ENCODE measurements at places on chromosomes 7 and 10. TPM values are rescaled to one million over a fixed set of nuclear protein-coding genes. Genes with fewer than 3 reads are reported as not detected.

Gene PDE1C
- 3.5 TPM for total RNA-seq

Gene HTRA1
- 113 TPM for total RNA-seq

Gene HIF1AN
- 16.1 TPM for total RNA-seq

Gene ANKRD1
- not detected for total RNA-seq

Gene SLF2
- 23.3 TPM for total RNA-seq

Gene ADRB1
- 1.0 TPM for total RNA-seq

Gene ZKSCAN5
- total RNA-seq, result 3.9 TPM

Gene HOGA1
- 3.6 TPM for total RNA-seq

Gene C10orf62
- 0.32 TPM for total RNA-seq

Gene PRSS37
- not detected for total RNA-seq

Gene AKR1C4
- not detected for total RNA-seq

Gene SLC39A12
- total RNA-seq, result not detected

Gene CYP2E1
- total RNA-seq, result 18.3 TPM

DNA sequence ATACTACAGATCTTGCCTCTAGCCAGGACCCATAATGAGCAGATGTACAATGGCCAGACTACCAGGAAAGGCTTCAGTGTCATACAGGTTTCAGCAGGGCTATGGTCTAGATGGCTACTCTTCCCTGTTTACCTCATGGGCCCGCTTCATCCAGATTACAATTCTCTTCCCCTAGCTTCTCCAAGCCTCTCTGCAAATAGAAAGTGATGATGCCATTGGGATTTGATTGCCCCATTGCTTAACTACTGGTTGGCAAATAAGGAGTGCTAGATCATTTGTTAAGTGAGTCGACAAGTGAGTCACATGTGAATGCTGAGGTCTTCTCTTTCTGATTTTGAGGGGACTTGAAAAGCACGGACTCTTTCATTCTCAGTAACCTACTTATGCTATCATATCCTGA, 361.5 kb upstream of the LRRTM3 start:
- no peak for DNase-seq

DNA sequence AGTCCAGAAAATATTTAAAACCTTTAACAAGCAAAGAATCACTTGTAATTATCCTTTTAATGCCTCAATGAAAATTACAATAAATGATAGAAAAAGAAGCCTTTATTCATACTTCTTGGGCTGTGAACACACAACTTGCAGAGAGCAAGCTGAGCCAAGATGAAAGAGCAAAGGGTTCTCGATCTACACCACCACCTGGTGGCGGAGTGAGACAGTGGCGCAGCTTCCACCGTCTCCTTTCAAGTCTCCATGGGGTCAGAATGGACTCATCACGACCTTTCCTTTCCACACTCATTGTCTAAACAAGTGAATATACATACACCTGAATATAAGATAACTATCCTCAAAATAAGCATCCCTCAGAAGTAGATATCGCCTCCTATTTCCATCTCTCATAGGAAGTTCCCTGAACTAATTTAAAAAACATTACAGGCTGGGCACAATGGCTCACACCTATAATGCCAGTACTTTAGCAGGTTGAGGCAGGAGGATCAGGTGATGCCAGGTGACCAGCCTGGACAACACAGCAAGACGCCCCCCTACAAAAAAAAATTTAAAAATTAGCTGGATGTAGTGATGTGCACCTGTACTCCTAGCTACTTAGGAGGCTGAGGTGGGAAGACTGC, 40.7 kb downstream of the ATE1 start:
- DNase-seq, result peak; percentile 87

DNA sequence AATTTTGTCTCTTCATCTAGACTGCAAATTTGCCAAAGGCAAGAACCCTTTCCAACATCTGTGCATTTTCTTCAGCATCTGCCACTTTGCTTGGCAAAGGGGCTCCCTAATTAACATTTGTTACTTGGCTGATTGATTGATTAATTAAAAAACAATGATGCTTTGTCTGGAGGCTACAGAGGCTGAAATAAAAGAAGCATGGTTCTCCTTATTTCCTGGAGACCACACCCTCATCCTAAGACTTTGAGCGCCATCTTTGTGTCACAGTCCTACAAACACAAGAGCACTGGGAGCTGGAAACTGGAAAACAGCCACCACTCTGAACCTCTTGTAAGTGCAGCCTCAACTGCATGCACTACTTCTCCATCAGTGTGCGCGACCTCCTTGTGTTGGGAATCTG, 189.2 kb downstream of the C7orf25 start:
- DNase-seq, result no peak

- DNase-seq, result no peak
These were observed 281.4 kb upstream of the MKLN1 start for GRCh38 chr7:131046246-131046645.

DNA sequence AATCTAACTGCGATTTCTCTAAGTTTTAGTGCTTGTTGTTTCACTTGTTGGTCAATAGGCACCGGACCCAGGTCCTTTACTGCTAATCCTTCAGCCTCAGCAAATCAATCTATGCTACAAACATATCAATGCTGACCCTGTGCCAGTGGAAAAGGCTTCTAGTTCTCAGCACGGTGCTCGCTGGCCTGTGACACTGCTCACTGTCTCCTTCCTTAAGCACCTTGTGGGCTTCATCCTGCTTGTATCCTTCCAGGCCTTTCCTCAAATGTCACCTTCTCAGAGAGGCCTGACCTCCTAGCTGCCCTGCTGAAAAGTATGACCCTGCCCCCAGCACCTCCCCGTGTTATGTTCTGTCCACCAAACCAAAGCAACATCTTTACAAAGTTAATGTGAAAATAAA, 201.2 kb upstream of the FRMD4A start:
- DNase-seq, result no peak

GRCh38 chr10:27440478-27440877, 63.6 kb upstream of the RAB18 start:
- DNase-seq, result no peak

GRCh38 chr10:132247943-132248342, 59.8 kb downstream of the STK32C start:
- no peak for DNase-seq

- DNase-seq, result no peak
These were observed 56.1 kb downstream of the CHST15 start for GRCh38 chr10:124037286-124037685.

GRCh38 chr7:43753271-43753810, 5.1 kb upstream of the BLVRA start:
- no peak for DNase-seq

DNA sequence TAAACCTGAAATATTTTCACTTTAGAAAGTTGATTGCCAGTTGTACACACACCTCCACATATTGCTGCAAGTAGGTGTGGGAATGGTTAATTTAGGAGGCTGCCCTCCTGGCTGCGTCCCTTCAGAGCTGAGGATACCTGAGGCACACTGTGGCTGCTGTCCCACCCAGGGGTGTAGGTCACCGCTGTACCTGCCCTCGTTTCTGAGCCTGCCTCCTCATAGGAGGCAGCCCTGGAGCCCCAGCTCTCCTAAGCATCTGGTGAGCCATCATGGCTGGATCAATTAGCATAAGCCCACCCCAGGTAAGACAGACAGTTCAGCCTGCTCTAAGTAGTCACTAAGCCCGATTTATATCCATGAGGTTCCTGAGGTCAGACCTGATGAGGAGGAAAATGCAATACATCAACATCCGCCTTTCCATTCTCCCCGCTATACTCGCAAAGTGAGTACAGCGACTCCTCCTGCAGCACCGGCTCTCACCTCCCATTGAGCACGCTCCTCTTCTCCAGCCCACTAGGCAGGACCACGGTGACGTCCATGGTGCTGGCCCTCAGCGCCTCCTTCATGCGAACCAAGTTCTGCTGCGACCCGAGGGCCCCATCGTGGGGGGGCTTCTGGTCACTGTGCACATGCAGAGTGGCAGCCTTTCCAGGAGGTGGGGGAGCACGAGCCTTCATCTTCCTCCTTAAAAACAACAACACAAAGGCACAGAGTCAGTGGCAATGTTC, 97.2 kb downstream of the COBL start:
- peak; percentile 59 for DNase-seq

GRCh38 chr7:100678291-100678984, 4.9 kb downstream of the GNB2 start:
- DNase-seq, result no peak

DNA sequence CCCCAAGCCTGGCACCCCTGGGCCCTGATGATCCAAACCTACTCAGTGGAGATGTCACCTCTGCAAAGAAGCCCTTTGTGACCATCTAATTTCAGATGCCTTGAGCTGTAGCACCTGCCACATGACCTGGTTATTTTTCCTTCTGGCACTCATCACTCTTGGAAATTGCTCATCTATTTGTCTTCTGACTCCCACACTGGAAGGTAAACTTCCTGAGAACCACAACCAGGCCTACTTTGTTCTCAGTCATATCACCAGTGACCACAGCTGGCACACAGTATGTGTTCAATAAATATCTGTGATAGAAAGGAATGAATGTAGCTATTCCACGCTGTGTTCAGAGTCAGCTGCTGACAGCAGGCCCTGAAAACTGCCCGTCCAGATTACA, 97.1 kb downstream of the SH3PXD2A start:
- DNase-seq, result no peak

GRCh38 chr10:88521791-88522190, 61.3 kb downstream of the RNLS start:
- no peak for DNase-seq

DNA sequence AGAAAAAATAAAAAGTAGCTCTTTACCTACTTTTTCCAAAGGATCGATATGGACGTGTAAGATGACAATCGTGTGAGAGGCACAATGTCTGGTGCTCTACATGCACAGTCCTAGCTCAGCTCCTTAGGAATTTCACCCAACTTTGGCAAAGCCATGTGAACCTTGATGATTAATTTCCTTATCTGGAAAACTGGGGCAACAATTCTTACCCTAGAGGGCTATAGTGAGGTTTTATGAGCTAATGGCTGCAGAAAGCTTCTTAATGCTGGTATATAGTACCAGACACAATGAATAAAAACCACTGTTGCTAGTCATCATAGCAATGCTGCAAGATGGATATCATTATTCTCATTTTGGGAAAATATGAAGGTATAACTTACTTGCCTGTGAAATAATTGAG, 202.7 kb downstream of the PARD3 start:
- DNase-seq, result no peak

- DNase-seq, result no peak
These were observed 54.2 kb downstream of the ELFN1 start for GRCh38 chr7:1724118-1724910.

DNA sequence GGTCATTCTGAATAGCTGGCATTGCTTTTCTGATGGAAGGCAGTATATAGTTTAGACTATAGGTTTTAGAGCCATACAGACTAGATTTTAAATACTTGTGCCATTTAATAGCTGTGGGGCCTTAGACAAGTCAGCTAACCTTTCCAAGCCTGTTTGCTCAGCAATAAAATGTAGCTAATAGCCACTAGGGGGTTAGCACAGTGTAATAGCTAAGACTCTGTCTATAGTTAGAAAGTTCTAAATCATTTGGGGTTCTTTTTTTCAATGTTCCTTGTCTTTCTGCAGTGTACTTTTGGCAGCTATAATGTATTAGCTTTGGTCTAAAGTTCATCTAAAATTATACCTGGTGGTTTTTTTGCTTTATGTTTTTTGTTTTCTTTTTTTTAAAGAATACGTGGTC, 7.5 kb upstream of the KIFBP start:
- no peak for DNase-seq

- DNase-seq, result no peak
These were observed 45.3 kb downstream of the ZNF777 start for GRCh38 chr7:149415391-149416071.

GRCh38 chr10:17784688-17785087, 24.5 kb upstream of the MRC1 start:
- no peak for DNase-seq

GRCh38 chr7:134905375-134905774, 80.9 kb upstream of the AGBL3 start:
- no peak for DNase-seq

DNA sequence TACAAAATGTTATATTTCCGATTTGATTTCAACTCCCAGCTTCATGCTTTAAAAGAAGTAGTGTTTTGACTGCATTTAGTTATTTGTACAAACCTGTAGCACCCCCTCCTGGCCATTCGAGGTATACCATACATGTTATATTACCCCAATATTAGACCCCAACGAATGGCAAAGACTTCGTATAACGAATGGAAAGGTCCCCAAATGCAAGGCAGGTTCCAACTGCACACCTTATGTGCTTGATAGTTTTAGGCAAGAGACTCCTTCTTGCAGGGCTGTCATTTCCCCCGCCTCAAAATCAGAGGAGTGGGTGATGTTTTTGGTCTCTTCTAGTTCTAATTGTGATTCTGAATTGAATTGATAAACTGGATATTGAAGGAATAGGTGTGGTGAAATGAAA, 101.1 kb upstream of the TARP start:
- DNase-seq, result no peak

GRCh38 chr7:66736892-66737291, 3.6 kb upstream of the RABGEF1 start:
- DNase-seq, result no peak

DNA sequence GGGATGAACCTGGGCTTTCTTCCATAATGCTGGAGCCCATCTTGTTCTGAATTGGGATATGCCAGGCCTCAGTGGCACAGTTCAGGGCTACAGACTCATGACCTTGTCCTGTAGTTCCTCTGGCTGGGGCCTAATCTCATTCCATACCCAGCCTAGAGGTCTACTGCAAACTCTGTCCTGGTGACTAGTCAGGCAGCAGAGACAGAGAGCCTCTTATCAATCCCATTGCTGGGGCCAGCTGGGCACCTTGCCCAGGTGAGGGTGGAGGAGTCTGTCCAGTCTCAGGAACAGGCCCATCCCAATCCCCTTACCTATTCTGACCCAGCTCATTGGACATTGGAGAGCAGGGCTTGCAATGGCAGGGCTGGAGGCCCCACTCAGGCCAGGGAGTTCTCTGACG, 28.0 kb upstream of the COMTD1 start:
- DNase-seq, result no peak

DNA sequence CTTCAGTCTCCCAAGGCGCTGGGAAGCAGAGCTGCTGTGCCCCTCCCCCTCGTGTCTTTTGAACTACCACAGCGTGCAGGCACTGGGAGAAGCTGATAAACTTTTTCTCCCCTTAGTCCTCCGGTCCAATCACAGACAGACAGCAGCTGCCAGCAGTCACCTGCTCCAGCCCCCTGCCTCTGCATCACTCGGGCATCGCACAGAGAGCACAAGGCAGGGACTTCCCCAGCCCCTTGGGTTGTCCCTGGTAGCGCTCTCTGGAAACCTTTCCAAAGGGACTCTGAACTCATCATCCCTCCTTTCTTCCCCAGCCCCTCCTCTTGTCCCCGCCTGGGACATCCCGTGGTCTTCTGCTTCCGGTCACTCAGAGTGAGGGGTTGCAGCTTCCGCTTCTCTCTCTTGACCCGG, 1.4 kb upstream of the NEUROG3 start:
- DNase-seq, result no peak

GRCh38 chr10:132669208-132669861, 116.6 kb downstream of the NKX6-2 start:
- peak; percentile 80 for DNase-seq

- no peak for DNase-seq
These were observed 54.3 kb downstream of the SLC29A4 start for GRCh38 chr7:5337047-5337446.

GRCh38 chr7:28165961-28166955, 14.3 kb downstream of the JAZF1 start:
- no peak for DNase-seq

Data from lower leg skin (tissue), 4 donors.